ENCODE measurements at places on chromosomes 16 and 17. TPM values are rescaled to one million over a fixed set of nuclear protein-coding genes. Genes with fewer than 3 reads are reported as not detected.

DNA sequence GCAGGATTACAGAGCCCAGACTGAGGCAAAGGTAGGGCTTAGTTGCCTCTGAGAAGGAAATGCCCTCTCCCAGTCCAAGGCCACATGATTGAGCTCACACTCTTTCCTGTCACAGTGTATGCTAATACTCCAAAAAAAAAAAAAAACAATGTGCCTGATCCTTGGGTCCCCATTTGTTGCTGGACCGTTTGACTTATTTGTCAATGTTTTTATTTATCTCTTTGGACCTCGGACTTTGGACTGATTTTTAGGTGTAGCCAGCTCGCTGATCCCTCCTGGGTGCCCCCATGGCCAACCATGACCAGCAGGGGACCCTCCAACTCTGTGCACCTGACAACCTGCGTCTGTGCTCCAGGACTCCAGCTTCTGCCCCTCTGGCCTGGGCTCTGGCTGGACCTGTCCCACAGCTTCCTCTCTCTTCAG lies 622 bp upstream of the CCL16 start:
- DNase-seq: no peak

- no peak for DNase-seq
Measured at GRCh38 chr16:759110-759910, 1.2 kb upstream of the MSLN start.

- no peak for DNase-seq
Measured at GRCh38 chr17:13030459-13031300, 12.9 kb upstream of the ELAC2 start.

DNA sequence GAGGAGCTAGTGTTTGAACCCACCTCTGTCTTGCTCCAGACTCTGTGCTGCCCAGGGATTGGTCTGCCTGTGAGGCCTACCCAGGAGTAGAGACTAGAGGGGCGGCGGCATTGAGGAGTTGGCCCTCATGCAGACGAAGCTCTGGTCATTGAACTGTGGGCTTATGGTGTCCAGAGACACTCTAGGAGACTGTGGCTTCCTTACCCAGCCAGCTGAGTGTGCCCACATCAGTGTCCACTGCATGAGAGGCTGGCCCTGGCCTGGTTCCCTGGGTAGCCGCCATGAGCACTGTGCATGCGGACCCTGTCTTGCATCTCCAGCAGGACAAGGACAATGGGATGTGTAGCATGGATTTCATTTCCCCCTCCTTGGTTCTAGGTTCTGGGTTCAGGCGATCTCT lies 14.0 kb downstream of the SGSM2 start:
- no peak for DNase-seq

DNA sequence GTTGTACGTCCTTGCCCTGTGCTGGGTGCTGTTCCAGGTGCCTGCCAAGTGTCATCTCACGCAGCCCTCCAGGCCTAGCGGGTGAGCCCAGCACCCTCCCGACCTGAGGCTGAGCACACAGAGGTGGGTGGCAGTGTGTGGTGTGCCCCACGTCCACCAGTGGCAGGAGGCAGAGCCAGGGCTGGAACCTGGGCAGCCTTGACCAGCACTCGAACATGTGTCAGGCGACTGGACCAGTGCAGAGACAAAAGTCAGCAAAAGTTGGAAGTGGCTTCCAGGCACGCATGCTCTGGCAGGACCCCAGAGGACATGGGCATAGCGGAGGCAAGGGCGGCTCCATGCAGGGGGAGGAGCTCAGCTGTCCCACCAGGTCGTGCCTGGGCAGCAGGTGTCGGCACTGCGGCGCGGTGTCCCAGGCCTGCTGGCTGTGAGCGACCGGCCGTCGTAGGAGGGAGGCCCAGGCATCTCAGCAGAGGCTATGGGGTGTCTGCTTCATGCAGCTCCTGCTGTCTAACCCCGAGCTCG lies 35.8 kb downstream of the COX4I1 start:
- DNase-seq: no peak

DNA sequence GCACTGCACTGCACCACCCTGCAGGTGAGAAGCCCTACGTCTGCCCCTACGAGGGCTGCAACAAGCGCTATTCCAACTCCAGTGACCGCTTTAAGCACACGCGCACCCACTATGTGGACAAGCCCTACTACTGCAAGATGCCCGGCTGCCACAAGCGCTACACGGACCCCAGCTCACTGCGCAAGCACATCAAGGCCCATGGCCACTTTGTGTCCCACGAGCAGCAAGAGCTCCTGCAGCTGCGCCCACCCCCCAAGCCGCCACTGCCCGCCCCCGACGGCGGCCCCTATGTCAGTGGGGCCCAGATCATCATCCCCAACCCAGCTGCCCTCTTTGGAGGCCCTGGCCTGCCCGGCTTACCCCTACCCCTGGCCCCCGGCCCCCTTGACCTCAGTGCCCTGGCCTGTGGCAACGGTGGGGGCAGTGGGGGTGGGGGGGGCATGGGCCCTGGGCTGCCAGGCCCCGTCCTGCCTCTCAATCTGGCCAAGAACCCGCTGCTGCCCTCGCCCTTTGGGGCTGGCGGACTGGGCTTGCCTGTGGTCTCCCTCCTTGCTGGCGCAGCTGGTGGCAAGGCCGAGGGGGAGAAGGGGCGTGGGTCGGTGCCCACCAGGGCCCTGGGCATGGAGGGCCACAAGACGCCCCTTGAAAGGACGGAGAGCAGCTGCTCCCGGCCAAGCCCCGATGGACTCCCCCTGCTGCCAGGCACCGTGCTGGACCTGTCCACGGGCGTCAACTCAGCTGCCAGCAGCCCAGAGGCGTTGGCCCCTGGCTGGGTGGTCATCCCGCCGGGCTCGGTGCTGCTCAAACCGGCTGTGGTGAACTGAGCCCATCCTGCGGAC lies 14.2 kb downstream of the PAM16 start:
- no peak for DNase-seq

DNA sequence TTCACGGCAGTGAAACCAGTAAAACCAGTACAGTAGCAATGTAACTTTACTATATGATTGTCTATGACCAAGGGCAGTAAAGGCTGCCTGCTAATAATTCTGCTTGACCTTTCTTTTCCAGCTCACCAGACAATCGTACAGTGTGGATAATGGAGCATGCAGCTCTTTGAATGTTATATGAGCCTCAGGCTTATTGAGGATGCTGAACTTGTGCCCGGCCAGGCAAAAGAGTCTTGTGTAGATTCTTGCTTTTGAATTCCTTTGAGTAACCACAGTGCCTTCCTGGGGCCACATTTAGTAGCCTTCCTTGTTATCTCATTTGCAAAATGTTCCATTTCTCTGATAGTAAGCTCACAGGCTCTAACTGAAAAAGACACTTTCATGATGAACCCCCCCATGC lies 131.8 kb downstream of the CDH11 start:
- no peak for DNase-seq

DNA sequence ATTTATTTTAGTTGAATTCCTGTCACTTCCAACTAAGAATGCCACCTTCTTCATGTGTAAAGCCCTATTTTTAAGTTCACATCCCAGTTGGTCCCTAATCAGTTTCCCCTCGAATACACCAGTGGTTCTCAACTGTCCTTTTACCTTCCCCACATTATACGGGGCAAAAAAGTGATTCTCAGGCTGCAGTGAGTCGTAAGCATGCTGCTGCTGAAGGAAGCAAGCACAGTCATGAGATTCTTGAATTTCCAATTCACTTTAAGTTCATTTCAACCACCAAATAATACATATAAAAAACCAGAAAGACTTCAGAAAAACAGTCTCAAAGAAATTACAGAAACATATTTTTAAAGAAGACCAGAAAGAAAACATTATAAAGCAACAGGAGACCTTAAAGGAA lies 47.9 kb downstream of the UBE2G1 start:
- DNase-seq: no peak

- no peak for DNase-seq
Measured at GRCh38 chr16:3716831-3717234, 491 bp downstream of the TRAP1 start.

DNA sequence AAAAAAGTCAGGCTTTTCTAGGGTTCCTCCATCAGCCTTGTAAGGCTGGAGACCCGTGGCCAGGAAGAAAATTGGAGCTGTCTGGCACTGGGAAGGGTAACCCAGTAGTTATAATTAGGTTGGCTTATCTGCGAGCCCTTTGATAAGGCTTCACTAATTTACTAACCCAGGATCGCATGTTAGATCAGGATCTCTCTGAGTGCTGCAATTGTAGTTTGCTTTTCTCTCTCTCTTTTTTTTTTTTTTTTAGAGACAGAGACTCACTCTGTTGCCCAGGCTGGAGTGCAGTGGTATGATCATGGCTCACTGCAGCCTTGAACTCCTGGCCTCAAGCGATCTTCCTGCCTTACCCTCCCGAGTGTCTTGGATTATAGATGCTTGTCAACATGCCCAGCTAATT lies 17.0 kb downstream of the ABCC1 start:
- DNase-seq: no peak

GRCh38 chr16:57579361-57579665 lies 36.9 kb downstream of the ADGRG5 start:
- no peak for DNase-seq

Gene CEMP1
- 4.1 TPM for polyA plus RNA-seq

Gene NEURL4
- polyA plus RNA-seq: 30.6 TPM

Gene SPNS2
- polyA plus RNA-seq: 45.7 TPM
